Left lung (tissue), 14 donors: ENCODE measurements at places on chromosomes 11 and 22. TPM values are rescaled to one million over a fixed set of nuclear protein-coding genes. Genes with fewer than 3 reads are reported as not detected.

Gene HOATZ
- not detected for total RNA-seq

Gene B3GAT1
- total RNA-seq: 0.58 TPM

Gene OR5D18
- not detected for total RNA-seq

Gene ABCG4
- 0.26 TPM for total RNA-seq

Gene MS4A6A
- 143 TPM for total RNA-seq

Gene MDK
- 15.4 TPM for total RNA-seq

Gene CCDC81
- 2.6 TPM for total RNA-seq

Gene HBG1
- not detected for total RNA-seq

Gene SPI1
- total RNA-seq: 75.6 TPM

DNA sequence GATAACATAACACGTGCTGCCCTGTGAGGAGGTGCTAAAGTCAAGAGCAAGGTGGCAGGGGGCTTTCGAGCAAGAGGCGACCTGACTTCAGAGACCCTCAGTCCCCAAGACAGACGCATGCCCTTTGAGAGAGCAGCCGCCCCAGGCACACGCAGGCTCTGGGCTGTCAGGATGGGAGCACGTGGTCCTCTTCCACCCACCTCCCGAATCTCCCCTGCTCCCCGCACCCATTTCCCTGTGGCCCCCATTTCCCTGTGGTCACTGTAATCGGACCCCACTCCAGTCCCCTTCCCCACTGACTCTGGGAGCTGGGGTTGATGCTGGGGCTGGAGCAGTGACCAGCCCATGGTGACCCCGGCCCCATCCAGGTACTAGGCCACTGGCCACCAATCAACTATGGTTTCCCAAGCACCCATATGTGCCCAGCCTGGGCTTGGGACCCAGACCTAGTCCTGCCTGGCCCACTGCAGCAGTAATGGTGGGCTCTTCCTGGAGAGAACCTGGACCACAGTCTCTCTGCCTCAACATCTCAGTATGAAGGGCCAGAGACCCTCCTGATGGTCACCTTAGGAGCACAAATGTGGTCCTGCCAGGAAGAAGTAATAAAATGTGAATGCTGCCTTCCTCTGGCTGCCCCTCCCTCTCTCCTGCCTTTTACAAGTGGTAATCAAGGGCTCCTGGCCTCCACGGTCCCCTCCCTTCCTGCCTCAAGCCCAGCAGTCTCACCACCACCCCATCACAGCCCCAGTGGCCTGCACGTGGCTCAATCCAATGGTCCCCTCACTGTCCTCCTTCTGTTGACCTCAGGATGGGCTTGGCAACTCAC is 39.0 kb downstream of the IGLL5 start:
- no peak overlapping the region for H3K27ac ChIP-seq
- no peak overlapping the region for H3K4me3 ChIP-seq
- no peaks in the 10 kb centered on the region for H3K36me3 ChIP-seq
- peak; percentile 61 for DNase-seq

DNA sequence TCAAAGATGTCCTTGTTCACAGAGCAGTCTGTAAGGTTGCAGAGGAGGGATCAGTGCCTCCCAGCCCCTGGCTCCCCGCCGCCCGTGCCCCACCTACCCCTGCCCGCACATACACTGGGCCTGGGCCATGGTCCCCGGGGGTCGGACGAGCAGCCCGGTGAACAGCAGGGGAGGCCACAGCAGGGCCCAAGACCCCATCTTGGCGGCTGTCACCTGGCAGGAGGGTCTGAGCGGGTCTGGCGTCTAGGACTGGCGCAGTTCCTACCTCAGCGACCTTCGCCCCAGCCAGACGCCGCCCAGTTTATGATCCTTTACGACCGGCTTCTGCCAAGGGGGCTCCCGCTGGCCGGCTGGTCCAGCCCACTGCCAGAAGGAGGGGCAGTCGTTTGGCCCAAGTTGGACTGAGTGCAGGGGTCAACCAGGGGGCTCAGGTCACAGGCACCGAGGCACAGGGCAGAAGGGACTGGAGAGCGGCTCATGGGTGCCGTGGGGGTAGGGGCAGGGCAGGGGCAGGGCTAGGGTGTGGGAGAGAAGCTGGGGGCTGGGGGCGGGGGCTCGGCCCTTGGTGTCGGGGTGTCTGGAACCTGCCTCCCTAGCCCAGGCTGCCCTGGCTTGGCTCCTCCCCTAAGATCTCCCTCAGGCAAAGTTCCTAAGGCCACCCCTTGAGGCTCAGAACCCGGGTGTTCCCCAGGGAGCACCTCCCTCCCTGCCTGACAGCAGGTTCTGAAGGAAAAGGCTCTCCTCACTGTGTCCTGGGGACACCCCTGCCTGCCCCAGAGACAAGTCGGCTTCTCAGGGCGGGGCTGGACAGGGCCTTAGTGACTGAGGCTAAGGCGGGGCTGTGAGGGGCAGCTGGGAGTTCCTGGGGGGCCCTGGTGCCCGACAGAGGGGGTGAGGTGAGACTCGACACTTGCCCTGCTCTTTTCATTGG is at the start of gene CDHR5:
Gene CDHR5 (minus strand): TSS at position 251 of the 931 bp plus-strand sequence. CDS start 53 bp downstream, at position 198.
- no peak within 1 kb of the TSS for H3K27ac ChIP-seq
- DNase-seq: no peak
- no peaks in the 10 kb centered on the region for H3K4me1 ChIP-seq
- H3K27me3 ChIP-seq: peaks cover 46% of the 10 kb centered on the region

DNA sequence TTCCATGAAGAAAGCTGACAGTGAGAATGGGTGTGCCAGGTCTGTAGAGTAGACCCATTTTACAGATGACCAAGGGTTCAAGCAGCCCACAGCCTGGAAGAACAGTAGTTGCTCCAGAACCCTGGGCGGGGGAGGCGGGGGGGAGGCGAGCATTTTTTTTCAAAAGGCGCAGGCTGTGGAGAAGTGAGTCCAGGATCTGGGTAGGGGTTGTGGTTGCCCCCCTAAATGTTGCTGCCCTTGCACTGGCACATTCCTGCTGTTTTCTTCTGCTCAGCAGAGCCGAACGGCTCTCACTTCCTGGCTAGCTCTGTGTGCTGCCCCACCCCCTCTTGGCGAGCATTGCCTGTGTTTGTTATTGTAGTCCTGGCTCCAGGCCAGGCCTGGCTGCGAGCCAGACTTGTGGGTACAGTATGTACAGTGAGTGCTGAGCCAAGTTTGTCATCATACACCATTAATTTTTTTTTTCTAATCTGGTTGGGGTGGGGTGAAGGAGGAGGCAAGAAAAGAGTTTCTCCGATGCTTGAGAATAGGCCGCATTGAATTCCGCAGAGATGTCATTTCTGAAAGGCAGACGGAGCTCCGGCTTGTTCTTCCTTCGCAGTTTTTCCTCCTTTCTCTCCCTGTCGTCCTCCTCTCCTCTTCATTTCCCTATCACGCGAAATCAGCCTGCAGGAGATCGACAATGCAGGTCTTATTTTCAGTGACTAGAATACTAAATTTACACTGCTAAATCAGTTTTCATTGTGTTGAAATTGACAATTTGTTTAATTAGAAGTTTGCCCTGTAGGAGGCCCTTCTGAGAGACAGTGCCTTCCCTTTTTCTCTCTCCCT is 100.5 kb downstream of the ZBTB16 start:
- no peaks in the 10 kb centered on the region for H3K36me3 ChIP-seq
- H3K4me3 ChIP-seq: peak overlapping the region; percentile 6
- DNase-seq: peak; percentile 99
- H3K27ac ChIP-seq: peak overlapping the region; percentile 84
- H3K4me1 ChIP-seq: peaks cover 63% of the 10 kb centered on the region

DNA sequence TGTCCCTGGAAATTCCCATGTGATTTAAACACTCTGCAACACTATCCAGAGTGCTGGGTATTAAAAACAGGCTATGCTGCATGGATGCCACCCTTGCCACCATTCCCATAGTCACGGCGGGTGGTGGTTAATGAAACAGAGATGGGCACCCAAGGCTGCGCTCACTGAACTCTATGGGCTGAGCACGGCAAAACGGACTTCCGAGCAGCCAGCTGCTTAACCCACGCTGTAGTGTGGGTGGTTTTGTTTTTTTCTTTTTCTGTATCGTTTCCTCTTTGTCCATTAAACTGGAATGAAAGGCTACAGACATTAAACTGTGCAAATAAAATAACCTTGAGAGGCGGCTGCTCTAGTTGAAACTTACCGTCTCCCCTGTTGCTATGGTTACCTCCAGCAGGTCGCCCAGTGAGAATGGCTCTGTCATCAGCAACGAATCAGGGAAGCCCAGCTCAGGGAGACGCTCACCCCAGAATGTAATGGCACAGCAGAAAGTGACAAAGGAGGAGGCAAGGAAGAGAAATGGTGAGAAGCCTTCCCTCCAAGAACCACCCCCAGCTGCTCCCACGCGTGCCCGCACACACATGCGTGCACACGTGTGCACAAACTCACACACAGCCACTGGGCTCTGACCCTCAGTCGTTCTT is 102.1 kb downstream of the C11orf91 start:
- no peaks in the 10 kb centered on the region for H3K27me3 ChIP-seq
- no peak overlapping the region for H3K4me3 ChIP-seq
- no peaks in the 10 kb centered on the region for H3K4me1 ChIP-seq
- H3K36me3 ChIP-seq: no peaks in the 10 kb centered on the region

- H3K27me3 ChIP-seq: no peaks in the 10 kb centered on the region
- peaks cover 40% of the 10 kb centered on the region for H3K36me3 ChIP-seq
- no peak overlapping the region for H3K4me3 ChIP-seq
Measured at GRCh38 chr11:200224-201003, 6.8 kb downstream of the BET1L start.

- H3K36me3 ChIP-seq: no peaks in the 10 kb centered on the region
- H3K4me3 ChIP-seq: no peak overlapping the region
- peaks cover 21% of the 10 kb centered on the region for H3K4me1 ChIP-seq
- H3K27me3 ChIP-seq: no peaks in the 10 kb centered on the region
Measured at GRCh38 chr22:32723643-32724042, 77.9 kb upstream of the TIMP3 start.

- DNase-seq: no peak
- H3K4me1 ChIP-seq: no peaks in the 10 kb centered on the region
- no peaks in the 10 kb centered on the region for H3K27me3 ChIP-seq
Measured at GRCh38 chr22:26669060-26669481, 11.7 kb downstream of the MIAT start.

DNA sequence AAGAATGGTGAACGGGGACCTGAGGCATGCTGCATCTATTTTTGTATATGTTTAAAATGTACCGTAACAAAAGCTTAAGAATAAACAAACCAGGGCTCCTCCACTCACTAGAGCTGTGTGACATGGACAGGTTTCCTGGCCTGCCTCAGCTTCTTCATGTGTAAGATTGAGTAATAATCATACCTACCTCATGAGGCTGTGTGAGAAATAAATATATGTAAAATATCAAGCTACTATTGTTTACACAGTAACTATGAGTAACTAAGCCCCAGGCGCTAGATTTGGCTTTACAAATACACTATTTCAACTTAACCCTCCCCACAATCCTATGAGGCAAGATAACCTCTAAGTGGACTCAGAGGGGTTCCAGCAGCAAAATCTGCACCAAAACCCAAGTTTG is 66.4 kb downstream of the SMCO4 start:
- DNase-seq: no peak
- H3K27ac ChIP-seq: no peak overlapping the region
- no peaks in the 10 kb centered on the region for H3K4me1 ChIP-seq
- H3K4me3 ChIP-seq: no peak overlapping the region
- H3K36me3 ChIP-seq: peaks cover 44% of the 10 kb centered on the region
- H3K27me3 ChIP-seq: no peaks in the 10 kb centered on the region

- no peaks in the 10 kb centered on the region for H3K36me3 ChIP-seq
- H3K27ac ChIP-seq: no peak overlapping the region
- peaks cover 24% of the 10 kb centered on the region for H3K27me3 ChIP-seq
- H3K4me1 ChIP-seq: no peaks in the 10 kb centered on the region
- DNase-seq: no peak
Measured at GRCh38 chr11:131302836-131303235, 67.6 kb upstream of the NTM start.

DNA sequence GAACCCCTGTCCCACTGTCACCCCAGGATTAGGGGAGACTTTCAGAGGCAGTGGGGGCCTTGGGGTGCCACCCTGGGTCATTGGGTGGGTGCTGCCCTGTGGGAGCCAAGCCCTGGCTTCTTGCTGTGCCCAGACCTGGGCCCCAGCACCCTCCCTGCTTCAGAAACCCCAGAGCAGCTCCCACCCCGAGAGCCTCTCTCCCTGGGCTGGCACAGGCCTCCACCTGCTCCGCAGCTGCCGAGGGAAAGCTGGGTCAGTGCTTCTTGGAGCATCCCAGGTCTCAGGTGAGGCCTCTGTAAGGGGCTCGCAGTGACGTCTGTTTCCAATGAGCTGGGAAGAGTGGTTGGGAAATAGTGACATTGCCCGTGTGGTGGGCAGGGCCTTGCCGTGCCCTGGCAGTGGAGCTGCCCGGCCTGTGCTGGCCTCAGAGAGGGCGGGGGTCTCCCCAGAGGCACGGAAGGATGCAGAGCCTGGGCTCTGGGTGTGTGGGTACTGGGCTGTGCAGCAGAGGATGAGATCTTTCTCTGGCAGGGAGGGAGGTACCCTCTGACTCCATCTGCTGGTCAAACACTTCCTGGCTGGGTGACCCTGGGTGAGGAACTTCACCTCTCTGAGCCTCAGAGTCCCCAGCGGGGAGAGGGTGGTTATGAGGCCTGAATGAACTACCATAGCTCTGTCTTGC is 23.0 kb downstream of the C22orf23 start:
- H3K36me3 ChIP-seq: peaks cover 71% of the 10 kb centered on the region
- no peak overlapping the region for H3K4me3 ChIP-seq
- DNase-seq: no peak
- peak overlapping the region; percentile 37 for H3K27ac ChIP-seq
- H3K27me3 ChIP-seq: no peaks in the 10 kb centered on the region

GRCh38 chr11:107858217-107859070 is at the start of gene SLC35F2:
SLC35F2 (minus strand) TSS chr11:107858787; CDS start chr11:107858767, 20 bp downstream.
- H3K36me3 ChIP-seq: no peaks in the 10 kb centered on the region
- peak within 1 kb of the TSS; percentile 68 for H3K4me3 ChIP-seq
- H3K27me3 ChIP-seq: peaks cover 13% of the 10 kb centered on the region
- H3K4me1 ChIP-seq: peaks cover 24% of the 10 kb centered on the region
- peak; percentile 71 for DNase-seq

DNA sequence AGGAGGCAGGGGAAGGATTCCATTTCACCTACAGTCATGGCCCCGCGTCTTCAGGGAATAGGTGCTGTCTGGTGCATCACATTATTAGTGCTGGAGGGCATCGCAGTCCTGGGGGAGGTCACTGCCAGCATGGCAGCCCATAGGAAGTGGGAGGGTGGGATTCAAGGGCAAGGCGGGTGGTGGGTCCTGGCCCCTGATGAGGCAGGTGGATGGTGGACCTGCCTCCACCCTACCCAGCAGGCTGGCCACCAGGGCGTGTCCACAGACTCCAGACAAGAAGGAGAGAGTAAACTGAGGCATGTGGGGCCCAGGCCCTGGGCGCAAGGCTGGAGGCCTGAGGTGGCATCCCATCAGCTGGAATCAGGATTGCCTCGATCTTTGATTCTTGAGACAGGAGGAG is 53.3 kb downstream of the RTN4R start:
- H3K36me3 ChIP-seq: no peaks in the 10 kb centered on the region
- no peaks in the 10 kb centered on the region for H3K27me3 ChIP-seq
- H3K27ac ChIP-seq: no peak overlapping the region

- peaks cover 45% of the 10 kb centered on the region for H3K36me3 ChIP-seq
- H3K27me3 ChIP-seq: no peaks in the 10 kb centered on the region
- no peak for DNase-seq
- peaks cover 3% of the 10 kb centered on the region for H3K4me1 ChIP-seq
- peak overlapping the region; percentile 8 for H3K27ac ChIP-seq
Measured at GRCh38 chr11:460331-461199, 10.5 kb downstream of the PTDSS2 start.

- H3K4me3 ChIP-seq: no peak overlapping the region
- no peaks in the 10 kb centered on the region for H3K4me1 ChIP-seq
- no peak overlapping the region for H3K27ac ChIP-seq
- H3K36me3 ChIP-seq: no peaks in the 10 kb centered on the region
- H3K27me3 ChIP-seq: no peaks in the 10 kb centered on the region
Measured at GRCh38 chr11:18748766-18749365, 22.9 kb upstream of the IGSF22 start.

- no peaks in the 10 kb centered on the region for H3K4me1 ChIP-seq
- no peak overlapping the region for H3K27ac ChIP-seq
- DNase-seq: no peak
- H3K36me3 ChIP-seq: no peaks in the 10 kb centered on the region
Measured at GRCh38 chr22:48450188-48450825, 1377.4 kb downstream of the BRD1 start.
